ENCODE measurements at places on chromosomes 2 and 18.

GRCh38 chr2:149441255-149441654, 110.9 kb downstream of the LYPD6 start:
- DNase-seq = no peak

DNA sequence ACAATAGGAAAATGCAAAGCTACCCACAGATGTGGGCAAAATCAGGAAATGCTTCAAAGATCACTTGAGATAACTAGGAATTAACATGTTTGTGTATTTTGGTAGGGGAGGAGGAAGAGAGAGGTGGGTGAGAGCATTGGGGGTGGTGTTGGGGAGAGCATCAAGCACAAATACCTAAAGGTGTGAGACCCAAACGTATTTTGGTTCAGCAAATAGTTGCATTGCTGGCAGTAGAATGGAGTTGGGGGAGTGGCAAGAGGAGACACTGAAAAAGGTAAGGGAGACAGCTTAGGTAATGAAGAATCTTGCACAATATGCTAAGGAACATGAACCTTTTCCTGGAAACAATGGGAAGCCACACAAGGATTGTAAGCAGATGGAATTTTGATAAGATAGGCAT, 1.5 kb upstream of the PELI1 start:
- DNase-seq = no peak

GRCh38 chr2:224650815-224651439, 65.2 kb downstream of the CCDC195 start:
- no peak for DNase-seq

DNA sequence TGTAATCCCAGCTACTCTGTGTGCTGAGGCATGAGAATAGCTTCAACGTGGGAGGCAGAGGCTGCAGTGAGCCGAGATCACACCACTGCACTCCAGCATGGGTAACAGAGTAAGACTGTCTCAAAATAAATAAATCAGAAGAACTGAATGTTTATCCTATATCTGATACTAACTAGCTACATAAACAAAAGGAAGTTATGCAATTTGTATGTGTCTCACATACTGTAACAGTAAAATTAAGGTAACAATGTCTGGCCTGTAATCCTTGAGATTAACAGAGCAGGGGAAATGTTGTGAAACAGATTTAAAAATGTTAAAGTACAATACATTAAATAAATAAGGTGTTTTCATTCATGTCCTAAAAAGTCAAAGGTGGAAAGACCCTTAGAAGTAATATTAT, 150.8 kb downstream of the MEMO1 start:
- DNase-seq = no peak

- DNase-seq = no peak
Measured at GRCh38 chr2:218991674-218992168, 1.5 kb downstream of the CRYBA2 start.

GRCh38 chr2:134919341-134920210, 954 bp downstream of the CCNT2 start:
- peak; percentile 30 for DNase-seq

DNA sequence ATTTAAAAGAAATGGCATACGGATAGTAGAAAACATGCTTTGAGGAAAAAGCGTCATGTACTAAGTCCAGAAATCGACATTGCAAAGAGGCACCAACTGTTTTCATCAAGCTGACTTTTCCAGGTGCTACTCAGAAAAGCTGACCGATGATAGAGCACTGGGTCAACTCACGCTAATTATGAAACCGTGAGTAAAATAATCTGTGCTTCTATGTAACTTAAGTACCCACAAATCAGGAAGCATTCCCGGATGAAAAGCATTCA, 353 bp upstream of the NUP35 start:
- no peak for DNase-seq

- DNase-seq = no peak
Measured at GRCh38 chr2:218138047-218138446, 12.2 kb downstream of the CXCR2 start.

GRCh38 chr2:86000938-86001312, 104.8 kb downstream of the POLR1A start:
- no peak for DNase-seq

DNA sequence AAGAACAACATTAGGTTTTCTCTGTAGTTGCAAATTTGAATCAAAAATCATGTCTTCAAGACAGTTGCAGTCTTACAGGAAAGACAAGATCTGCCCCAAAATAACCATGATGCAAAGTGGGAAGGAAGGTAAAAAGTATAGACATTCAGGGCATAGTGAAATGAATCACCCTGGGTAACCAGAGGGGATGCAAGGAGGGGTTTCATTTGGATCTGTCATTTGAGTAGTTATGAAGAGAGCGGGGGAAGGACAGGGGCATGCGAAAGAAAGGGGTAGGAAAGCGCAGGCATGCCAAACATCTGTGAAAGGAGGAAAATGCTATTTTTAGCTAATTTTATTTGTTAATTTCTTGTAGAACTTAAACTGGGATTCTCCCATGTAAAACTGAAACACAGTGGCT, 219.1 kb upstream of the BOD1L2 start:
- DNase-seq = no peak

- no peak for DNase-seq
Measured at GRCh38 chr18:35682281-35682867, 100.8 kb downstream of the GALNT1 start.
